DMS53 (cell line): ENCODE measurements at places on chromosomes 11 and 22.
A peak's percentile ranks its signal among the peaks of the same experiment; 100 is the strongest.

GRCh38 chr22:44099696-44100095 lies 75.6 kb downstream of the PARVB start:
- DNase-seq, result no peak

DNA sequence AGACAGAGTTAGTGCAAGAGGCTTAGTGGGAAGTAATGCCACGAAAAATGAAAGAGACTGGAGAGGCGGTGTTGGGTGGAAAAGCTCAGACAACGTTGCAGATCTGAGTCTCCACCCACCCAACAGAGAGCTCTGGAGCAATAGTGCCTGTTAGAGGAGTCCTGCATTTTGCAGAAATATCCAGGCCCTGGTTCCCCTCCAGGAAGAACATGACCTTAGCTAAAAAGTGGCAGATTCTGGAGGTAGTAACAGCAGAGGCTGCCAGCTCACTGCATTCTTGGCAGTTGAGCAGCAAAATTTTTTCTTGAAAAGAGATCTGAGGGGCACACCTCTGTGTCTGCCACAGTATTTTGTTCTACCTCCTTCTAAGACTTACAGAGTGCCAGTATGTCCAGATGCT lies 27.7 kb upstream of the BIRC3 start:
- DNase-seq, result no peak

- DNase-seq, result no peak
Observed at GRCh38 chr11:45432100-45432499, 146.0 kb upstream of the SYT13 start.

DNA sequence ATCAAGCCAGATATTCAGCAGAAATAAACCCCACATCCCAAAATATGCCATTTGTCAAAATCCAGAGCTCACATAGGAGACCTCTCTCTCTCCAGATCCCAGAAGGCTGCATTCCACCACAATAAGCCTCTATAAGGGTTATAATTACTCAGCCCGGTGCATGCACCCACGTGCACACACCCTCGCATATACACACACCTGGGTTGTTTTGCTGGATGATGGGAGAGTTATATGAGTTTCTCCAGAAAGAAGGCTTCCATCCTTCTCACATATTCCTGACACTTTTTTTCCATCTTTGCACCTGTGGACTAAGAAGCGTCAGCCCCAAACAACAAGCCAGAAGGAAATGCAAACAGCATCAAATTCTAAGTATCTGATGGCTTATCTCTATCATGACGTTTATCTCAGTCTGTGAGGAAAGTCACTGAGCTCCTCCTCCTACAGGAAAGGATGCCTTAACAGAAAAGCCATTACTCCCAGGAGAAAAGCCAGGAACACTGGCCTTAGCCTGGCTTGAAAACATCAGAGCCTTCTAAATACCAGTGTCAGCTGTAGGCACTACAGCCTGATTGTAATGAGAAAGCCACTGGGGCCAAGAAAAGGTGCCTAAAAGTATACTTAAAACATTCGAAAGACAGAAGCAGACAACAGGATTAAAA lies 253.2 kb downstream of the LARGE1 start:
- DNase-seq, result no peak

GRCh38 chr11:91686700-91687099 lies 537.9 kb upstream of the FAT3 start:
- DNase-seq, result peak; percentile 74

DNA sequence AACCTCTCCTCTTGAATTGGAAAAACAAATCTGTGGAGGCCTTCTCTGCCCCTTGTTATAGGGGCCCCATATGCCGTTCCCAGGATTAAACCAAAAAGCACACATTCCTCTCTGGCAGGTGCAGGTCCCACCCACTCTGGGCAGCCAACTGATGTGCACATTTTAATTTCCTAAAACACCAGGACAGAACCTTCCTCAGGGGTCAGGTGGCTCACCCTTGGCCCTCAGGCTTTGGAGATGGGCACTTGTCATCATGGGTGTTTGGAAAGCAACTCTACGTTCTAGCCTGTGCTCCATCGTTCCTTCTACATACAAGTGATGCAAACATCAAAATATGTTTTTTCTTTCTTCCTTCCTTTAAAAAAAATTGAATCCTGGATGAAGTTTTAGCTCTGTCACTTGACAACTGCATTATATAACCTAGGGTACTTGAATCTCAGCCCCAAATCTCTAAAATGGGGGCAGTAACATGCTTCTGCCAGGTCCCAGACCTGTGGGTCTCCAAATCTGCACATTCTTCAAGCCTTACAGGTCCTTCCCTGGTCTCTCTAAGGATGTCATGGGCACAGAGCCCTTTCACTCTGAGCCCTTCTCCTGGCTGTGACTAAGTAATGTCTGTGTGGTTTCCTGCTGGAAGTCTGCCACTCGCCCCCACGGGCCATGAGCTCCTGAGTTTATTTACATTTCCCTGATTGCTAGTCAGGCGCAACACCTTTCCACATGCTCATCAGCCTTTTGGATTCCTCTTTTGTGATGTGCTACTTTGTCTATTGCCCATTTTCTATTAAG lies 43.8 kb downstream of the KCNQ1OT1 start:
- DNase-seq, result peak; percentile 79

- no peak for DNase-seq
Observed at GRCh38 chr11:46684367-46684766, 16.1 kb downstream of the ARHGAP1 start.

DNA sequence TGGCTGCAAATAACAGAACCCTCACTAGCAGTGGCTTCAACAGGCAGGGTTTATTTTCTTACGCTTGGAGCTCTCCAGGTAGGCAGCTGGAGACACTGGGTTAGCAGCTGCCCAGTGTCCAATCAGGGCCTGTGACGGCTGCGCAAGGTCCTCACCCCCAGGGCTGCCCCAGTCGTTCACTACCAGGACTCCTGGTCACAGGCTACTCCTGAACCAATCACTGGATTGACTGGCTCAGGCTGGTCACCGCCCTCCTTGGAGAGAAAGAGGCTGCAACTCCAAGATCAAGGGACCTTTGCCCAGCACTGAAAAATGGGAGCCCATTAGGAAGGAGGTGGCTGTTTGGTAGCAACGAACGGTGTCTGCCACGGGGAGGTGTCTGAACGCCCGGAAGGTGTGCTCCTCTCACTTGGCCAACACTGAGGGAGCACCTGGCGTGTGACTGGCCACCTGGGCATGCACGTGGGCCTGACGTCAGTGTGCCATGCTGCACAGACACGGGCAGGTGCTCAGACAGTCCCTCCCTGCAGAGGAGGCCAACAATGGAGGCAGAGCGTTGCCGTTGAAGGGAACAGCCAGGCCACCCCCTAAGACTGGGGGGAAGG lies 5.1 kb downstream of the ARSA start:
- peak; percentile 97 for DNase-seq

- DNase-seq, result no peak
Observed at GRCh38 chr11:115721296-115721995, 217.2 kb upstream of the CADM1 start.

DNA sequence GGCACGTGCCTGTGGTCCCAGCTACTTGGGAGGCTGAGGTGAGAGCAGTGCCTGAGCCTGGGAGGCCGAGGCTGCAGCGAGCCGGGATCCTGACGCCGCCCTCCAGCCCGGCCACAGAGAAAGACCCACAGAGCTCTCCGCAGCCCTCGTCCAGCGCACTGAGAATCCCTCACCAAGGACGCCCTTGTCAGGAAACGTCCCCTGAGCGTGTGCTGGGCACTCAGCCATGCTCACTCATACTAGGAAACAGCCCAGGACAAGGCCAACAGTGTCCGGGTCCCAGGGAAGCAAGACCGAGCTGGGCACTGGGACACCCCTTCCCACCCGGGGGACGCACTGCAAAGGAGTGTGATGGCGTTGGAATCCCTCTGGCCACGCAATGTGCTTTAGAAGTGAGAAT lies 14.5 kb downstream of the DEAF1 start:
- no peak for DNase-seq

DNA sequence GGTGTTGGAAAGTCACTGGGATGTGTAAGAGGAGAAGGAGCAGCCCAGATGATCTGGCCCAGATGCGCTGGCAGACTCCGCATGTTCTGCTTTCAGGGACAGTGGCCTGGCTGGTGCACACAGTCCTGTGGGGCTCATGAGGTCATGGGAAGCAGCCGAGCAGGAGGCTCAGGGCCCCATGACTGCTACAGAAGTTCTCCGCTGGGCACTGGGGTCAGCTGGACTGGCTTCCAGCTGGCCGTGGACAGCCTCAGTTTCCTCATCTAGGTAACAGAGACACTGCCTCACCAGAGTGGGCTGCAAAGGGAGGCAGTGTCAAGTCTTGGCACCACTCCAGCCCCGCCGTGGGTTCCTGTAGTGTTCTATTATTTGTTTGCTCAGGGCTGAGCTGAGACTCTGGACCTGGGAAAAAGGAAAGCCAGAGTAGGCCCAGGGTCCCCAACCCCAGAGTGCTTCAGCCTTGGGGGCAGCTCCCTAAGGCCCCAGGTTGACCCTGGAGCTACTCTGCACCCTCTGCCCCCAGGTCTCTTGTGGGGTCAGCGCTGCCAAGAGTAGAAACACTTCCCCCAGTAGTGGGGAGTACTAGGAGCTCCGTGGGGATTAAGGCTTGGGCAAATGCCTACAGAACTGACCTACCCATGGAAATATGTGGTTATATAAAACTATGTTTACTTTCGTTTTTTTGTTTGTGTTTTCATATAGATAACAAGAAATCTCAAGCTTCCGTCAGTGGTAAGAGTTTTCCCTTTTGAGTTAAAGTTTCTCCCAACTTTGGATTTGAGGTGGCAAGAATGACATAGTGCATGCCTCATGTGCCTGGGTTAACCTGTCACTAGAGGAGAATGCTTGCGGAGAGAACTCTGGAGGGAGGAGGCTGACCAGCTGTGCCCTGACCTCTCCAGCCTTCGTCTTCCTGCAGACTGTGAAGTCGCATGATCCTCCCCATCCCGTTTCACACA lies 45.3 kb downstream of the MED15 start:
- DNase-seq, result no peak

DNA sequence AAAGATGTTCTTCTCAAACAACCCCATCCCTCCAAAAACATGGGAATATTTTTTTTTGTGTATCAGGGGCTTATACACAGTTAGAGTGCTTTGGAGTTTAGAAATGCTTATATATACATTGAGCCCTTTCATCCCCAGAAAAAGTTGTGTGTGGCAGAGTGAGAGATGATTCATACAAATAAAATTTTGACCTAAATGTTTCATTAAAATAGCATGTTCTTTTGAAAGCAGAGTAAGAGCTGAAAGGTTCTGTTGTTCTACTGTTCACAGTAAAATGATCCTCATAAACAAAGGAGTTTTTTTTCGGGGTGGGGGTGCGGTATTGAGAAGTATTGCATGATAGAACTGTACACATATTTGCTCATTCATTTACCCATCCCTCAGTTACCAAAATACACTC lies 512.4 kb downstream of the DLG2 start:
- no peak for DNase-seq

DNA sequence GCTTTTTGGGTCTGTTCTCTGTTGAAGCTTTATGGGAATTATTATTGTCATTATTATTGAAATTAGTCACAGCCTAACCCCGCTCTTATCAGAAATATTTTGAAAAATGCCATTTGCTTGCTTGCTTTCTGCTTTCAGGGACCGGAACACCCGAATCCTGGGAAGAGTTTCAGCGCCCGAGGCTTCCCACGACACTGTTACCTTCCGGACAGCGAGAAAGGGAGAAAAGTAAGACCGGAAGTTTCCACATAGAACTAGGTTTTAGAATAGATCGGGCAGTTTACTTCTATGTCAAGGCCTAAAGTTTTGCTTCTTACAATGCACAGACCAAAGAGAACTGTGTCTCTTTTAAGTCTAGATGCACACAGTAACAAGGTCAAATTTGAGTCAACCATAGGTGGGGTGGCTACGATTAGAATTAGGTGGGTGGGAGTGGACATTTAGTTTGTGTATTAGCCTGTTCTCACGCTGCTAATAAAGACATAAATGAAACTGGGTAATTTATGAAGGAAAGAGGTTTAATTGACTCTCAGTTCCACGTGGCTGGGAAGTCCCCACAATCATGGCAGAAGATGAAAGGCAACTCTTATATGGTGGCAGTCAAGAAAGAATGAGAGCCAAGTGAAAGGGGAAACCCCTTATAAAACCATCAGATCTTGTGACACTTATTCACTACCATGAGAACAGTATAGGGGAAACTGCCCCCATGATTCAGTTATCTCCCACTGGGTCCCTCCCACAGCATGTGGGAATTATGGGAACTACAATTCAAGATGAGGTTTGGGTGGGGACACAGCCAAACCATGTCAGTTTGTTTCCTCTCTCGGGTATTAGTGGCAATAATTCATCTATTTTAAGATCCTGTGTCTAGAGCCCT lies 12.9 kb downstream of the MPEG1 start:
- no peak for DNase-seq

GRCh38 chr22:28413612-28414399 lies 265.8 kb downstream of the TTC28 start:
- DNase-seq, result no peak

DNA sequence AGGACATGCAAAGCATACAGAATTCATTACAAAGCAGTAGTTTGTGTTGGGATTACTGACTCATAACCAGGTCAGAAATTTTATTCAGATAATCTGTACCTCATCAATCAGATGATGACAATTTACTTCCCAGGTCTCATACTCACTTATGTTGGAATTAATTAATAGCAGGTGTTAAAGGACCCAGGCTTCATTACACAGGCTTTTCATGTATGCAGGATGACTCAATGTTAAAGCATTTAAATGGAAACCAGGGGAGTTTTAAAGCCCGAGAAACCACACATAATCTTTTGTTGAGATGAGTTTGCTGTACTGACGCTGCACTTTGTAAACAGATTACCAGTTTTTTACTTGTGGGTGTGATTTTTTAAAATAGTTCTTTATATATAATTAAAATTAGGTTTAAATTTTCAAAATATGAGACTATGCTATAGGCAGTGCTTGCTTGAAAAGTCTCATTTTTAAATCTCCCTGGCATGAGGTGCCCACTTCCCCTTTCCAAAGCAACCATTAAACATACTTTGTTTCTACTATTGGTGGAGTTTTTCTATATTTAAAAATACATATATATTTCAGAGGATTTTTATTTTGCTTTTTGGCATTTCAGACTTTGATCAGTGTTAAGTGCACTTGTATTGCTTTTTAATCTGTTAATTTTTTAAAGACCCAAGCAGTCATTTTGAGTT lies 41.0 kb downstream of the CEP57 start:
- no peak for DNase-seq

- peak; percentile 75 for DNase-seq
Observed at GRCh38 chr11:72735495-72736027, 16.6 kb downstream of the ARAP1 start.

GRCh38 chr11:444396-445144 lies 2.8 kb upstream of the ANO9 start:
- peak; percentile 99 for DNase-seq
